ENCODE measurements at places on chromosomes 11 and 22. TPM values are rescaled to one million over a fixed set of nuclear protein-coding genes. Genes with fewer than 3 reads are reported as not detected.

The LAYN gene
- 18.2 TPM for total RNA-seq

The VWCE gene
- total RNA-seq: 0.85 TPM

The MMP11 gene
- 17.3 TPM for total RNA-seq

The GAS2L1 gene
- 20.6 TPM for total RNA-seq

DNA sequence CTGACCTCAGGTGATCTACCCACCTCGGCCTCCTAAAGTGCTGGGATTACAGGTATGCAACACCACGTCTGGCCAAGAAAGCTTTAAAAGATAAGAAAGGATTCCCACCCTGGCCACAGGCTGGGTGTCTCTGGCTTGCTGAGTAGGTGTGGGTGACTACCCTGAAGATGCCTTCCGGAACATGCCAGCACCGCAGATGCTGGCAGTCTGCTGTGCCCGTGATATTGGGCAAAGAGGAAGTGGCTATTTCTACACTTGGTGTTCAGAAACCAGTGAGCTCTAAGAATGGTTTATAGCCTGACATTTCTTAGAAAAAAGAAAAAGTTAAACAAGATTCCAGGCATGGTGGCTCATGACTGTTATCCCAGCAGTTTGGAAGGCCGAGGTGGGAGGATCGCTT is 6.1 kb downstream of the MRPL11 start:
- DNase-seq: no peak

DNA sequence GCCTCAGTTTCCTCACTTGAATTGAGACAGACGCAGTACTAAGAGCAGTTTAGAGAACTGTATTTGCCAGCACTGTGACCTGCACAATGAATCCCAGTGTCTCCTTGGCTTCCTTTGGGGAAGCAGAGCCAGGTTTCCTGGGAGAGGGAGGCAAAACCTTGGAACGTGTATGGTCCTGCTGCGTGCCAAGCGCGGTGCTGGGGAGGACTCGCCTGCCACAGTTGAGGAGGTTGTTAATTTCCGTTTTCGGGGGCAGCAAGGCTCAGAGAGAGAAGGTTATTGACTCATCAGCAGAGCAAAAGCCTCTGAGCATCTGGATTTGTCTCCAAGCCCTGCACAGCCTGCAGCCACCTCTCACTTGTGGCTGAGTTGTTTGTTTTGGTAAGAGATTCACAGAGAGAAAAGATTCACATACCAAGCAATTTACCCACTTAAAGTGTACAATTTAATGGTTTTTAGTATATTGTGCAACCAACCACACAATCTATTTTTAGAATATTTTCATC is 10.8 kb downstream of the SYT12 start:
- DNase-seq: no peak

All from Peyer's patch (tissue), 4 donors.